Caki2 (cell line): ENCODE measurements at places on chromosomes 5 and 9. TPM values are rescaled to one million over a fixed set of nuclear protein-coding genes. Genes with fewer than 3 reads are reported as not detected.

- peak; percentile 67 for DNase-seq
Observed at GRCh38 chr9:12785260-12785770, 10.5 kb downstream of the LURAP1L start.

NOL6 gene
- 15.8 and 19.7 TPM in 2 replicates for total RNA-seq

DNA sequence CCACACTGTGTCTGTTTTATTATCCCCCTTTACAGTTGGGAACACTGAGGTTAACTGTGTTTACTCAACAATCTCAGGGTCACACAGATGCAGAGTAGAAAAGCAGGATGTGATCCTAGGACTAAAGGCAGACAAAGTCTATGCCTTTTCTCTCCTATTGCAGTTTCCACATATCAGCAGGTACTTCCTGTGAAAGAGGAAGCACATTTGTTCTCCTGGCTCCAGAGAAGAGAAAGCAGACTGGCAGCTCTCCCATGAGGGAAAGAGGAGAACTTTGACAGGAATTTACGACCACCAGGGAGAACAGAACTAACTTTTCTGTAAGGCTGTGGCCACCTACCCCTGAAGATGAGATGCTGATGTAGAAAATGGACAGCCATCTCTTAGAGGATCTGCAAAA lies 84.2 kb upstream of the TNC start:
- DNase-seq = no peak

RCL1 gene
- total RNA-seq = 5.0 and 7.4 TPM in 2 replicates

- no peak for DNase-seq
Observed at GRCh38 chr9:88426651-88427050, 38.4 kb downstream of the SPIN1 start.

DNA sequence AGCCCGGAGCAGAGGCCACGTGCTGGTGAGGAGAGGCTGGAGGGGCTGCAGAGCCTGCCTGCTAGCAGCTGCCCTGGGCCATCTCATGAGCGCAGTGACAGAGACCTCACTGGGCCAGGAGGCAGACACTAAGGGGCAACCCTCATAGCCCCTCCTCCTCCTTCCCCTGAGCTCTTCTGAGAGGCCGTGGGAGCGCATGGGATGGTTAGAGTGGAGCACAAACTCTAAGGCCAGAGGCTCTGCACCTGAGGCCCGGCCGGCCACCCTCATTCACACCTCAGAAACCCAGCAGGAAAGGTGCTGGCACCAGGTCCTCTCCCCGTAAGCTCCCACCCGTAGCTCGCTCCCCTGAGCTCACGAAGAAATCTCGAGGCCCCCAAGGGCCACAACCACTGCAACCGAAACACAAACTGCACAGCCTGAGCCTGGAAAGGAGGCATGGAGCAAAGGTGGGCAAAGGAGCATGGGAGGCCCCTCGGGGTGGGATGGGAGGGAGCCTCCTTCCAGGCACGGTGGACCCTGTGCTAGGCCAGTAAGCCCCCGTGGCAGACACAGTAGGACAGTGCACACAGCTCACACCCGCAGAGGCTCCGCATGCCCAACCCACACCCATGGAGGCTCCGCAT lies 17.7 kb downstream of the CAMSAP1 start:
- no peak for DNase-seq
